HEK293T (cell line): ENCODE measurements at places on chromosomes 7 and 10.

GRCh38 chr7:4428526-4428925 lies 253.6 kb upstream of the FOXK1 start:
- DNase-seq: no peak

GRCh38 chr7:73718905-73719805 lies at the start of gene STX1A:
Gene STX1A (minus strand): TSS chr7:73719669. CDS start chr7:73719631, 38 bp downstream.
- DNase-seq: peak; percentile 94

DNA sequence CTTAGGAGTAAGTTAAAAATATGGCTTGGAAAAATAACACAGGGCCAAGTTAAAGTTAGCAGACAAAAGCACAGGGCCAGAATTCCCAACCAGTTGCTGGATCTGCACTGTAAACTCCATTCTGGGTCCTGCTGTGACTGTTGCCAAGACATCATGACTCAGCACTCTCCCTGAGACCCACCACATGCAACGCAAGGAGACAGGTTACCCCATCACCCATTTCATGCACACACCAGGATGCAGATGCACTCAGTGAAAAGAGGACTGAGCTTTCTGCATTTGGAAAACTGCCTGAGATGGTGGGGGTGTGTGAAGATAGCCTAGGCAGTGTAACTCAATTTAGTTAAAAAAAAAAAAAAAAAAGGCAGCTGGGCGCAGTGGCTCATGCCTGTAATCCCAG lies 97.6 kb upstream of the ZNF438 start:
- DNase-seq: no peak

DNA sequence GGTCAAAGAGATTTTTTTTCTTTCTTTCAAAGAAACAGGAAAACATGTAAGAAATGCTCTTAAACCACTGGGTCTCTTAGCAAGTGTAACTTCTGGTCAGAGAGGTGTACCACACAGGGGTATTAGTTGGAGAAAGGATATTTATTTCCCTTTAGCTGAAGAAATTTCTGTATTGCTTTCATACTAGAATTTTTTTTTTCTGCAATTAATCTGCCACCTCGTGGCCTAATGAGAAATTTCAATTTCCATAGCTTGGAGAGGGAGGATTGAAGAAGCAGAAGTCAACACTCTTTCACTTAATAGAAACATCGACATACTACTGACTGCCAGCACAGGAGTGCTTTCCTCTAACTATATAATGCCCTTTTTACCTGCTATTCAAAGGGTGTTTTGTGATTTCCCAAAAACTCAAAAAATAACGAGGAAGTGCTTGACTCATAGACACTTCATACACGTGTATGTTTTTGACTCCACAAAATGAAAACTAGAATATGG lies 177.6 kb upstream of the NAMPT start:
- no peak for DNase-seq

DNA sequence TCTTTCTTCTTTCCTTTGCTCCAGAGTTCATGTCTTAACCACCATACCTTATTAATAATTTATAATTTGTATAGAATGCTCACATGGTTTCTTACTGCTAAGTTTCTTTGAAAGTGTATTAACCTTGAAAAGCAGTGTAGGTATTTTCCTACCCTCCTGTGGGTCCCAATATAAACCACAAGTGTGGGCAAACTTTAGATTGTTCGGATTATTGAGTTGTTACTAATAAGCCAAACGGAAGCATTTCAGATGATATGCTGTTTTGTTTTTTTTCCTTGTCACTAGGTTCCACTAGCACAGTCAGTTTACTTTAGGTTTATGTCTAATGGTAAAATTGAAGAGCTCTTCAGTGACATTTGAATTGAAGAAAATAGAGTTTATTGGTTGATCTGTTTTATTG lies 10.2 kb downstream of the SSBP1 start:
- no peak for DNase-seq

DNA sequence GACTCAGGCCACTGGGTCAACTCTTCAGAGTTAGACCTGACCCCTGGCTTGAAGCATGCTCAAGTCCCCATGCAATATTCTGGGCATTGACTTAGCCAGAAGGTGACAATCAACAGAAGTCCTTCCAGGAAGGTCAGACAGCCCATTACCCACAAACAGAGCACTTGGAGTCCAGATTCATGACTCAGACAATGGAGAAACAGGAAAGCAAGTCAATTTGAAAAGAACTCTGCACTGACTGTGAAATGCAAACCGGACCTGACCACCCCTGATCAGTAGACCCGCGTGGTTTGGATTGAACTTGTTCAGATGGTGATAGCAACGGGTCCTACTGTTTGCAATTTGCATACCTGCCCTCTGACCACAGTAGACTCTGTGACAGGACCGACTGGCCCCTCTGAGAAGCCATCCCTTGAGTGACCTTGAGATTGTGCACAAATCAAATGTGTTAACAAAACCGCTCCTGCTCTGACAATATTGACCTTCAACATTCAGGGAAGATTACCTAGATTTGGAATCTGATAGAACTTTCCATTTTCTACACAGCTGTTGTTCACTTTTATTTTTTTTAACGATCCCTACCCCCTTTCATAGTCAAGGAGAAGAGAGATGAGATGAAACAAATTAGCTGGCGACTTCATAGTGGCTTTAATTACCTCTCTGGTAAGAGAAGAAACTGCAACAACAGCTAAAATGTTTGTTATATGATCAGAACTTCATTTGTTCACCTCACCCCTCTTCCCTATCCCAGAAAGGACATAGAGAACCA lies 138.7 kb downstream of the NRP1 start:
- DNase-seq: no peak

DNA sequence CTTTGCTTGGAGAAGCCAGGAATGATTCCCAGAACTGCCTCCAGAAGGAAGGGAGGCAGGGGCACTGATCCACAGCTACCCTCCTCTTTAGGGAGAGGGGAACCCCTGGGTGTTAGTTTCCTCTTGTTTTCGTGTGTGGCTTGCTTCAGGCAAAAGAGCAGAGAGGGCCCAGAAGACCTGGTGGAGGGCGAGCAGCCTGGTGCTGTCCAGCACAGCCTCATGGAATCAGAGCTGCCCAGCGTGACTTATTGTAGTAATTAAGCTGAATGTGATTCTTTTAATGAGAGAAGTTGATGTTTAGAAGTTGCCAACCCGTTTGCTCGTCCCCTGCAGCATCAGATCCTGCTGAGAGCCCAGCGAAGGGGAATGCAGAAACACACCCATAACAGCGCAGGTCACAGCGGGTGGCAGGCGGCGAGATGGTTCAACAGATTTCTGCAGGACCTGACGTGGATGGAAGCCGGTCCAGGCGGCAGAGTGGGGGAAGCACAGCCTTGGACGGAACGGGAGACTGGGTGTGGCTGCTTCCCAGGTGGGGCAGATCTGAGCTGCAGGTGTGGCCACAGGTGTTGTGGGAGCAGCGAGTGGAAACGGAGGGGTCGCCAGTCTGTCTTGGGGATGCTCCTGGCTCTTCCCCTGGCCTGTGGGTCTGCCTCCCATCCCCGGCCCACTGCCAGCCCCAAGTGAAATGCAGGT lies 53.7 kb upstream of the SHH start:
- DNase-seq: no peak

- DNase-seq: no peak
These were observed 191.1 kb upstream of the GRB10 start for GRCh38 chr7:50973814-50974213.

GRCh38 chr10:18217577-18217976 lies 77.4 kb downstream of the CACNB2 start:
- DNase-seq: no peak

- DNase-seq: no peak
These were observed 169.9 kb upstream of the AOAH start for GRCh38 chr7:36894190-36894589.

- no peak for DNase-seq
These were observed 321.6 kb upstream of the FZD8 start for GRCh38 chr10:35963685-35964084.

GRCh38 chr7:47190462-47190861 lies 391.4 kb downstream of the TNS3 start:
- DNase-seq: no peak

DNA sequence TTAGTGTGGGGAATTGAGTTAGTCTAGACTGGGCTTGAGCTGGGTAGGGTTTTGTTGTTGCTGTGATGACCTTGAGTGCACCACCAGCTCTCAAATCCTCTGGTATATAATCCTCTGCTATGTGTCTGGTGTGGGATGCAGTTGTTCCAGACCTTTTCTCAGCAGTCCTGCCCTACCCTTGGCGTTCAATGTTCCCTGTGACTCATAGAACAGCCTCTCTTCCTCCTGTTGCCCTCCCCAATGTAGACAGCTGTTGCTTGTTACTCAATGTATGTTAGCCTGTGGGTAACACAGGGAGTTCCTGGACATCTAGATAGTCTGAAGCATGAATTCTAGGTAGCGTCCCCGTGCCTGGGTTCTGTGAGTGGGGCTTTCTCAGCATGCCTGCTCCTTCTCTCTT lies 19.8 kb downstream of the ACBD7 start:
- DNase-seq: no peak

GRCh38 chr7:15680446-15680845 lies 6.0 kb downstream of the MEOX2 start:
- DNase-seq: no peak

- no peak for DNase-seq
These were observed 5.1 kb upstream of the SP8 start for GRCh38 chr7:20791538-20792434.

GRCh38 chr10:43681721-43682120 lies 33.0 kb upstream of the ZNF32 start:
- no peak for DNase-seq

DNA sequence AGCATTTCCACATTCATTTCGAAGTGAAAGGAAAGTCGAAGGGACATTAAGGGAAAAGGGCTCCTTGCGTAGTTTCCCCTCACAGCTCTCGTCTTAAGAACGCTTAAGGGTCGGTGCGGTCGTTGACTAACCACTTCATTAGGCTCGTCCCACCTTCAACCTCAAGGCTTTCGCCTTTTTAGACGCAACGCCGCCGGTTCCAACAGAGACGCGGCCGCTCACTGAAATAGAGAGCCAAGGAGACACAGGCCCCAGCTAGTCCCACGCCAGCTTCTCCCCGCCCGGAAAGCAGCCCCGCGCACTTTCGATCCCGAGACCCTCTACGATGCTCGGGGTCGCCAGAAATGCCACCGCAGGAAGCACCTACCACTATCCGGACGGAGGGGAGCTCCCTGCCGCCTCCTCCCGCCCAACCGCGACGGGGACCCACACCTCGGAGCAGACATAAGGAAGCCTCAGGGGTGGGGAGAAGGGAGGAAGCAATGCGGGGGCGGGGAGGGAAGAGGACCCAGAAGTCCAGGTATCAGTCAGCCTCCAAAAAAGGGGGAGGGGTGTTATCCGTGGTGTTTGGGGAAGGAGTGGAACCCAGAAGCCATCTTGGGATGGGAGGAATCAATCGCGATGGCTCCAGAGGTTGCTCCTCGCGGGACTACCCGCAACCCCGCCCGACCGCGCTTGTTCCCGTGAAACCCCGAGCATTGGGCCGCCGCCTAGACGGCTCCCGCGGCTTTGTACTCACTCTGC lies 559 bp downstream of the TRA2A start:
- DNase-seq: peak; percentile 48

DNA sequence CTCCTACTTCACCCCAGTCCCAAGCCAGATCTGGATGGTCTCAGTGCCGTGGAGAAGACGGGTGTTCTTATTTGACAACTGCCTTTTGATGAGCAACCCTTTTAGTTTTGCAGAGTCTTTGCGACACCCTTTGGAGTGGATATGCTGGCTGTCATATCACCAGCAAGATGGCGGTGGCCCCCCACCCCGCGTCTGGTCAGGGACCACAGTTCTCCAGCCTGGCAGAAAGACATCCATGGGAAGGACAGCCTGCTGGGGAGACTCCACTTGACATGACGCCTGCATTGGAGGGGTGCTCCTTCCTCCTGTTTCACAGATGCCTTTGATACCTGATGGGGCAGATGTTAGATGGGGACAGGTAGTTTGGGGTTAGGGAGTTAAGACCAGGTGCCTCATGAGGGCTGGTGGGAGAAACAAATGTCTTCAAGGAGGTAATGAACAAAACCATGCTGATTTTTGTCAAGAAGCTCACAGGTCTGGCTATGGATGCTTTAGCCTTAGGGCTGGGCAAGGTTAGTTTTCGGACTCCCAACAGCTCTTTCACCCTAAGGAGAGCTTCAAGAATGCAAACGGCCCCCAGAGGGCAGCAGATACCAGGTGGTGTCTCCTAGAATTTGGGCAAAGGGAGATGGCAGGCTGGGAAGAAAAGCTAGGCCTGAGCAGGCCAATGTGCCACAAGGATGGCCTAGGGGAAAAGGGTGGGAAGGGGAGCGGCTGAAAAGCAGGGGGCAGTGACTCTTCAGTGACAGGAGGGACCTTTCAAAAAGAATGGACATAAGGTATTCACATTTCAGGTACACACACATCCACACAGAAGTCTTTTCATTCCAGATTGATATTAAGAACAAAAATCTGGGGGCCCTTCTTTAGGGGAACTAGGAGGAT lies 95.2 kb downstream of the CLEC2L start:
- peak; percentile 63 for DNase-seq

DNA sequence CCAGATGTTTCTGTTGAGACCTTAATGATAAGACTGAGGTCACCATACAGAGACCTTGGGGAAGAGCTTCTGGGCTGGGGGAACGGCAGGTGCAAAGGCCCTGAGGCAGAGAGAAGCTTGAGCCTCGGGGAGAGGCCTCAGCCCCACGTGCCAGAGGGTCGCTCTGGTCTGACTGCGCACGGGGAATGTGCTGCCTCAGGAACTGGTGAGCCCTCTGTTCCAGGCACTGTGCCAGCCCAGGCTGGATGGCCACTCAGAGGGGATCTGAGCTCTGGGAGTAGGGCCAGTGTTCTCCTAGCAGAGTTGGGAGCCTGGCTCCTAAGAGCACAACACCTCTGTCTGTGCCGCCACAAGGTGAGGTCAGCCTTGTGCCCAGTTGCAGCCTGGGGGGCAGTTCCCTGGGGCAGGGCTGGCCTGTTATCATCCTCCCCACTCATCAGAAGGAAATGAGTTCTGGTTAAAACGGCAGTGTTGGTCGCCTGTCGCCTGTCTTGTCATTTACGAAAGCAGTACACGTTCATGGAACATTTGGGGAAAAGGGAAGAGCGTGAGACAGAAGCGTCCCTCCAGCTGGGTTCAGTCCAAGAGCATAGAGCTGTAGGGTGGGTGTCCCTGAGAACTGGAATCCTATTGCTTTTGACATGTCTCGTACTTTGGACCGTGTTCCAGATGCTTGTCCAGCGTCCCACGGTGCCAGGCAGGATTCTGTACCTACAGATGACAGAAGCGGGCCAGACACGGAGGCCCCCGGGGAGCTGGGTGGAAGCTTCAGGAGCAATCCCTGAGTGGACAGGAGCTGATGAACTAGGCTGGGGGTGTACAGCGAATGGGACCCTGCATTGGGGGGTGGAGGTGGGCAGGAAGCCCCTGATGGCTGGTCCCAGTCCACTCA lies 4.3 kb downstream of the TTYH3 start:
- DNase-seq: no peak

GRCh38 chr10:119139464-119140067 lies 25.9 kb downstream of the SFXN4 start:
- DNase-seq: peak; percentile 43

- DNase-seq: no peak
These were observed 90.9 kb upstream of the BMPER start for GRCh38 chr7:33814400-33814799.

DNA sequence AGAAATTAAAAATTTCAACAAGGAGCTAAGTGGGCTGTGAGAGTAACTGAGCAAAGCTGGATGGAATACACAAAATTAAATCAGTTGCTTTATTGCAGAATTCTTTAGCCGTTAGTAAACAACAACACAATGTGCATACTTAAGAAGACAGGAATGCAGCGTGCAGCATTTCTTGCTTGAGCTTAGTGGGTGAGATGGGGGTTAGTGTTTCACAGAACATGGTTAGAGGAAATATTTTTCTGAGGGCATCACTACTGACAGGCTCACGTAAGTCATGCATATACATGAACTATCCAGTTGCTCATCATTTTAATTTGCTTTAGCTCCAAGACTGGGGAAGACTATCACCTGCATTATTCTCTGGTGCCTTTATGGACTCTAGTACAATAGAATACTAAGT lies 80.8 kb downstream of the CD36 start:
- DNase-seq: no peak
